ENCODE measurements at places on chromosomes 4 and X.
A peak's percentile ranks its signal among the peaks of the same experiment; 100 is the strongest.

- DNase-seq: no peak
Observed at GRCh38 chrX:49290215-49290614, 13.2 kb upstream of the GAGE10 start.

DNA sequence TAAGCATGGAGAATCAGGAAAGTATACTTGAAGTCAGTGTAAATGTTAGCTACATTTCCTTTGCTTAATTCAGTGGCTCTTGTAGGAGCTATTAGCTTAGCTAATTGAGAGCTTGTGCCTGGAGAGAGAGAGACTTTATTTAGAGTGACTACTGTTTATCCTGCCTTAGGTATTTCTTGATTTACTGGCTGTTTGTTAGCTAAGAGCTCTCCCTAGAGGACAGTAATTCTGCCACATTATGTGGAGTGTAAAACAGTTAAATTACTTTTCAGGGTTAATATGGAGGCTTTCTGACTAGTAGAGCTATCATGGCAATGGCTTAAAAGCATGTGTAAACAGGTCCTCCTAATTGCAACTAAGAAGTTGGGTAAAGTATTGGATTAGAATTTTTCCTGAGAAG lies 306.5 kb upstream of the TECRL start:
- DNase-seq: no peak

GRCh38 chr4:17761062-17761461 lies 20.4 kb downstream of the FAM184B start:
- DNase-seq: no peak

- no peak for DNase-seq
Observed at GRCh38 chr4:4899202-4899925, 39.9 kb downstream of the MSX1 start.

DNA sequence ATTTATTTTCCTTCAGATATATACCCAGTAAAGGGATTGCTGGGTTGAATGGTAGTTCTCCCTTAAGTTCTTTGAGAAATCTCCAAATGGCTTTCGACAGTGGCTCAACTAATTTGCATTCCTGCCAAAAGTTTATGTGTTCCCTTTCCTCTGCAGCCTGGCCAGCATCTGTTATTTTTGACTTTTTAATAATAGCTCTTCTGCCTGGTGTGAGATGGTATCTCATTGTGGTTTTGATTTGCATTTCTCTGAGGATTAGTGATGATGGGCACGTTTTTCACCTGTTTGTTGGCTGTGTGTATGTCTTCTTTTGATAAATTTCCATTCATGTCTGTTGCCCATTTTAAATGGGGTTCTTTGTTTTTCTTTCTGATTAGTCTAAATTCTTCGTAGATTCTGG lies 375.2 kb downstream of the UBE2NL start:
- DNase-seq: no peak

DNA sequence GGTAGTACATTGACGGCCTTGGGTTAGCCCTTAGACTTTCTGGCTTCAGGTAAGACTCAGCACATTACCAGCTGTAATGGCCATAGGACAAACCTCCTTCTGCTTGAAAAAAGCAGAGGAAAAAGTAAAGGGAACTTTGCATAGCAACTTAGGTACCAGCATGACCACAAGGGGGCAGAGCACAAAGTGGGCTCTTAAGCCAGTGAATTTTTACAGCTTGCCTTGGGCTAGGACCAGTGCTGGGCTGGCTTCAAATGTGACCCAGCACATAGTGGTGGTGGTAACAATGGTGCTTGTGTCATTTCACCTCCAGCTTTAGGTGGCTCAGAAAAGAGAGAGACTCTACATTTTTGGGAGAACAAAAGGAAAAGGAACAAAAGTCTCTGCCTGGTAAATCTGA lies 66.1 kb downstream of the KLHL4 start:
- DNase-seq: no peak

DNA sequence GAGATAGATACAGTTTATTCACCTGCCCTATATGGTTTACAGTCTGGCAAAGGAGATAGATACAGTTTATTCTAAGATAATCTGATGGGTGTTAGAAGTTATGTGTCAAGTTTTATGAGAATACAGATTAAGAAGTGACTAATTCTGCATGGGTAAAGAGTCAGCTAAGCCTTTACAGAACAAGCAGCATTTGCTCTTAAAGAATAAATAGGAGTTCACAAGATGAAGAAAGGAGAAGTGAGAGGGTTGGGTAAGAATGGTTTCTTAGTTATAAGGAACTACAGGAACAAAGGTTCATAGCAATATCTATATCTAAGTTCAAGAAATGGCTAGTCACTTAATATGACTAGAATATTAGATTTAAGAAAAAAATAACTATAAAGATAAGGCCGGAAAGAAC lies 47.6 kb downstream of the THOC2 start:
- no peak for DNase-seq

DNA sequence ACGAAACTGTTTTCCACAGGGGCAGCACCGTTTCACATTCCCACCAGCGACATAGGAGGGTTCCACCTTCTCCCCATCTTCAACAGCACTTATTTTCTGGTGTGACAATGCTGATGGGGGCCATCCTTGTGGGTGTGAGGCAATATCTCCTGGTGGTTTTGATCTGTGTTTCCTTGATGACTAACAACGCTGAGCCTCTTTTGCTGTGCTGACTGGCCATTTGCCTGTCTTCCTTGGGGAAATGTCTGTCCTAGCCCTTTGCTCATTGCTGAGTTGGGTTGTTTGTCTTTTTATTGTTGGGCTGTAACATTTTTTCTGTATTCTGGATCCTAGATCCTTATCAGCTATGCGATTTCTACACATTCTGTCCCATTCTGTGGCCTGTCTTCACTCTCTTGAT lies 33.7 kb downstream of the ATP2B3 start:
- DNase-seq: no peak

DNA sequence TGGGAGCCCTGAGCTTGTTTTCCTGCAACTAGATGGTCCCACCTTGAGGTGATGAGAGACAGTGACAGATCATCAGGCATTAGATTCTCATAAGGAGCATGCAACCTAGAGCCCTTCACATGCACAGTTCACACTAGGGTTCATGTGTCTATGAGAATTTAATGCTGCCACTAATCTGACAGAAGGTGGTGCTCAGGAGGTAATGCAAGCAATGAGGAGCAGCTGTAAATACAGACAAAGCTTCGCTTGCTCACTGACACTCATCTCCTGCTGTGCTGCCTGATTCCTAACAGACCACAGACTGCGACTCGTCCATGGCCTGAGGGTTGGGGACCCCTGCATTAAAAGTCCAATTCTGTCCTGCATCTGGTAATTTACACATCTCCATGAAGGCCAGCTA lies 141.6 kb downstream of the KCNIP4 start:
- DNase-seq: no peak

- DNase-seq: no peak
Observed at GRCh38 chr4:180512801-180513475, 1730.3 kb upstream of the TENM3 start.

DNA sequence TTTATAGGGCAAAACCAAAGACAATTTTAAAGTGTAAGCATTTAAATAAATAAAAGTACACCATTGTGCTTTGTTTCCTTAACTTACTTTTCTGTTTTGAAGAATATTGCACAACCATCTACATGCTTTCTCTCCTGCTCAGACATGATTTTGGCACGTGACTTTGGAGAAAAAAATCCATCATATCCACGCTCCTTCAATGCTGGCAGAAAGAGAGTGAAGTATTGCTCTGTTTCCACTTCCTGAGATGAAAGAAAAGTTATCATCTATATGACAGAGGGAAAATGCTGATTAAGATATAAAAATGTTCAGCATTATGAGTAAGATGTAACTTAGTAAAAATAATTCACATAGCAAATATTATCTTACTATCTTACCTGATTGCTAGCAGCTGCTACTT lies 77.1 kb downstream of the CNOT6L start:
- no peak for DNase-seq

- no peak for DNase-seq
Observed at GRCh38 chr4:206054-206453, 81.8 kb downstream of the ZNF718 start.

DNA sequence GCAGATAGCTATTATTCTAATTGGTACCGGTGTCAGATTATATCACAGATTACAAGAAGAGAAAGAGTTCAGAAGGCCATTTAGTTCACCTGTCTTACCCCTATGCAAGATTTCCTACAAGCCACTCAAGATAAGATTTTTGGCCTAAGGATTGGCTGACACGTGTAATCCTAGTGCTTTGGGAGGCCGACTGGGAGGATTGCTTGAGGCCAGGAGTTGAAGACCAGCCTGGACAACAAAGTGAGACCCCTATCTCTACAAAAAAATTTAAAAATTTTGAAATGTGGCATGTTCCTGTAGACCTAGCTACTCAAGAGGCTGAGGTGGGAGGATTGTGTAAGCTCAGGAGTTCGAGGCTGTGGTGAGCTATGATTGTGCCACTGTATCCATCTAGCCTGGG lies 77.1 kb upstream of the HPRT1 start:
- DNase-seq: no peak

- no peak for DNase-seq
Observed at GRCh38 chr4:3291969-3292570, 751 bp upstream of the RGS12 start.

- DNase-seq: no peak
Observed at GRCh38 chrX:155022585-155022984, at the start of gene F8. TSS of gene F8 (minus strand) at chrX:155022723. CDS start at chrX:155022552, 171 bp downstream.

DNA sequence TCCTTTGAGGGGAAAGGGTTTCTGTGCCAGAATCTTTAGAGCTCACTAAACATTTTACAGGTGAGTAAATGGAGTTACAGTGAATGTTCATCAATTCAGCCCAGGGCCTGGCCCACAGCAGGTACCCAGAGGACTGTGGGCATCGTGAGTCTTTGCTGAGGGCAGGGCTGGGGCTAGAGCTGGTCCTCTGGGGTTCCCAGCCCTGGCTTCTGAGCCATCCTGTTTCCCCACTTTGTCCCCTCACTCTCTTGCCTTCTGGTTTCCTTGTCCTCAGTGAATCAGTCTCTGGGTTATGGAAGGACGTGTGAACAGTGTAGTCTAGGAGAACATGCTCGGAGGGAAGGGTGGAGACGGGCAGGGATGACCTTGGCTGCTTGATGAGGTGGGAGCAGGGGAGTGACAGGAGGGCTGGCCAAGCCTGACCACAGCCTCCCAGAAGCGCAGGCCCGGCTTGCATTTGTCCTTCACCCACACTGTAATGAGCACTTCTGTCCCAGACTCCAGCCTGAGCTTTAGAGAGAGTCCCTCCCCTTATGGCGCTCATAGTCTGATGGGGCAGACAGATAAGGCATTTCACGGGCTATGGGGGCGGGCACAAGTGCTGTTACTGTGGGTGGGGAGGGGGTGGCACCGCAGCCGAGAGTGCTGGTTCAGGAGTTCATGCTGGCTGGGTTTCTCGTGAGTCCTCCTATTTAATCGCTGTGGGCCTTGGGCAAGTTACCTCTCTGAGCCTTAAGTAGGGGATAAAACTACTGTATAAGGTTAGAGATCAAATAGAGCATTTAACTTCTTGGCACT lies 17.3 kb downstream of the TBC1D14 start:
- peak; percentile 43 for DNase-seq

- DNase-seq: no peak
Observed at GRCh38 chrX:15435836-15436619, 51.8 kb upstream of the VEGFD start.

GRCh38 chr4:70902577-70903290 lies 565 bp downstream of the MOB1B start:
- DNase-seq: no peak

- no peak for DNase-seq
Observed at GRCh38 chrX:117839544-117839943, 277.1 kb downstream of the KLHL13 start.

DNA sequence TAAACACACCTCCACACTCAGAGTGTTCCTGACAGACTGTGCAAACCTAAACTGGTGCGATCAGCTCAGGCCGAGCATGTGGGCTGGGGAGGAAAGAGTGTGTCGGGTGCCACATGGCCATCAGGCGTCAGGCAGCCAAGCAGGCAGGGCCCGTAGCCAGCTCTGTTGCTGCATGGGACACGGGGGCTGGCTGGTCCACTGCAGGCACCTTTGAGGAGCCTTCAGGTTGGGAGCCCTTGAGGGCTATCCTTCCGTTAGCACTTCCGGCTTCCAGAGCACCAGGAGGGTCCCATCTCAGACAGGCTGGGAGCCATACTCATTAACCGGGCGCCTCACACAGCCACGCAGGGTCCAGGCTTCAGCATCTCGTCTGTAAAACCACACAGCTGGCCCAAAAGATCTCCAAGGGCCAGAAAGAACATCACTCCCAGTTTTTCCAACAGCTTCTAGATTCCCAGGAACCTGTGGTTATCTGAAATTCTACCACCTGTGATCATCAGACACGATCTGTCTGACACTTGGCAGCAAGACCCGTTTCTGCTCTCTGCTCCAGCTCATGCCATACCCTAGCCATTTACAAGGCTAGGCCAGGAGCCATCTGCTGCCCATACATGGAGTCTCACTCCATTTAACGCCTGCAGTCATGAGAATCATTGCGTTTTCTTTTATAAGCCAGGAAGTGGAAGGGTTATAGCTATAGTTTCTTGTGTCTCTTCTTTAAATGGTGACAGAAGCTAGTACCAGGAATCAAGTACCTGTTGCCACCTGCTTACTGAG lies 87.5 kb downstream of the NSUN7 start:
- DNase-seq: no peak

GRCh38 chr4:134028421-134028820 lies 173.2 kb downstream of the PABPC4L start:
- DNase-seq: no peak

DNA sequence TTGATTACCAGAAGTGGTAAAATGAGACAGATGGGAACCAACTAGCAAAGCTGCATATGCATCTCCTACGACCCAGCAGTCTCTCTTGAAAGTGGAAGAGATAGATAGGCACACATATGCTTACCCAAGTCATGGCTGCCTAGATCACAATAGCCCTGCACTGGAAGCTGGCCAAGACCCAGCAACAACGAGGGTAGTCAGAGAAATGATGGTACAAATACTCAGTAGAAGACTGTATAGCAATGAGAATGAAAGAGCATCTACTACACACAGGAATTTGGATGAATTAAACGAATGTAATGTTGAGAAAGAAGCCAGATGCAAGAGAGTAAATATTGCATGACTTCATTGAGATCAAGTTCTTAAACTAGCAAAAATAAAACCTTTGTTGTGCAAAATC lies 100.3 kb upstream of the FAT1 start:
- no peak for DNase-seq

GRCh38 chr4:22071749-22072148 lies 123.2 kb upstream of the KCNIP4 start:
- no peak for DNase-seq

DNA sequence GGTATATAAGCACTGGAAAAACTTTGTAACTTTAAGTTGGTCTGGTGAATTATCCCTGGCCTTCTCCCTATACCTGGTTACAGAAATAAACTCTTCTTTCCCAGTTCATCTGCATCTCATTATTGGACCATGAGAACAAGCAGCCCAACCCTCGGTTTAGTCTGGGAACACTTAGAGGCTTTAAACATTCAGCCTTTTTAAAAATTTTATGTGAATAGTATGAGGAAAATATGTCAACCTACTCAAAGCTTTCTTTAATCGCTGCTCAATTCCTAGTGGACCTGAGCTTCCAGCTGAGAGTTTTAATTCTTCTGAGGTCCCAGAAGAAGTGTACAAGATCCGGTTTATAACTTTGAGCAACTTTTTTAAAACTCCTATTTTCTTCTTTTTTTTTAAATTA lies 358.6 kb upstream of the NOCT start:
- no peak for DNase-seq

- DNase-seq: no peak
Observed at GRCh38 chr4:145735347-145735675, 55.4 kb downstream of the C4orf51 start.

GRCh38 chr4:119657111-119657611 lies 28.6 kb upstream of the PDE5A start:
- DNase-seq: no peak

Data from stimulated activated CD4-positive, alpha-beta T cell treated with anti-CD3 and anti-CD28 coated beads, TNF-alpha, amount 100 ng/mL, for 1 hour (primary cell).